NCI-H187 treated with DMSO at 0.1 percent for 48 hours (cell line): ENCODE measurements at places on chromosomes 7 and 10.

DNA sequence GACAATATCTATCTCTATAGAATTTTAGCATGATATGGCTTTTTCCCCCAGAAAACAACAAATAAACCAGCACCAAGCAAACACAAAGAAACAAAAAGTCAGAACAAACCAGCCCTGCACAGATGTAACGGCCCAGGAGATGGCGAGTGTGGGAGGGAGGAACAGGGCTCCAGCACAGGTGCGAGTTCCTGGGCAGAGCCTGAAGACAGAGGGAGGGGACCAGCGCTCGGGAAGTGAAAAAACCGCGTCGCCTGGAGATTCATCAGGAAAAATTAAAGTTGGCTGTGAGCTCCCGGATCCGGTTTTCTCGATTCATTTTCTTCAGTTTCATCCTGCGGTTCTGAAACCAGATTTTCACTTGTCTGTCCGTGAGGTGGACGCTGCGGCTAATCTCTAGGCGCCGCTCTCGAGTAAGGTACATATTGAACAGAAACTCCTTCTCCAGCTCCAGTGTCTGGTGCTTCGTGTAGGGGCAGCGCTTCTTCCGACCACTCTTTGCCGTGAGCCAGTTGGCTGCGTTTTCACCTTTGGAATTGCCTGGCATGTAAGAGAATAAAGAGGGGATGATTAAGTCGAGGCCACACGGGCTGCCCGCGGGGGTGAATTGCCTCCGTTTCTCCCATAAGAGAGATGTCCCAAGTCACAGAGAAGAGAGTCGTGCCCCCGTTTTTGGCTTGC is 2.3 kb downstream of the HOXA10 start:
- DNase-seq: no peak

- no peak for DNase-seq
Measured at GRCh38 chr10:86522510-86522855, 891 bp upstream of the WAPL start.

- DNase-seq: no peak
Measured at GRCh38 chr7:31171216-31171785, 119.2 kb downstream of the ADCYAP1R1 start.

DNA sequence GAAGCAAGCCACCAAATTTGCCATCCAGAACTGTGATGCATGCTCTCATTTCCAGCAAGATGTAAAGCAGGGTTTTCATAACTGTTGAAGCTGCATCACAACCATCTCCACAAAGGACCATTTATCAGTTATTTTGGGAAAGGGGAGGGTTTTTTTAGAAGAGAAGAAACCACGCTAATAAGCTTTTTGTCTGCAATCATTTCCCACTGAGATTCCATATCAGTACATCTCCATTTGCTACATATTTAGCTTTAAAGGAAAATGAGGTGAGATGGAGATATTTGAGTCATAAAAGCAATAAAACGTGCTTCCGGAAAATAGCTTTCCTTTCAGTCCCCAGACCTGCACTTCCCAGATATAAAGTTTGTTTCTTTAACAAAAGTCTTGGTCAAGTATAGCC is 258.2 kb downstream of the FRMD4A start:
- DNase-seq: no peak

GRCh38 chr7:80726666-80727065 is 88.2 kb downstream of the CD36 start:
- no peak for DNase-seq

GRCh38 chr10:17562614-17563013 is 54.6 kb downstream of the HACD1 start:
- DNase-seq: no peak

DNA sequence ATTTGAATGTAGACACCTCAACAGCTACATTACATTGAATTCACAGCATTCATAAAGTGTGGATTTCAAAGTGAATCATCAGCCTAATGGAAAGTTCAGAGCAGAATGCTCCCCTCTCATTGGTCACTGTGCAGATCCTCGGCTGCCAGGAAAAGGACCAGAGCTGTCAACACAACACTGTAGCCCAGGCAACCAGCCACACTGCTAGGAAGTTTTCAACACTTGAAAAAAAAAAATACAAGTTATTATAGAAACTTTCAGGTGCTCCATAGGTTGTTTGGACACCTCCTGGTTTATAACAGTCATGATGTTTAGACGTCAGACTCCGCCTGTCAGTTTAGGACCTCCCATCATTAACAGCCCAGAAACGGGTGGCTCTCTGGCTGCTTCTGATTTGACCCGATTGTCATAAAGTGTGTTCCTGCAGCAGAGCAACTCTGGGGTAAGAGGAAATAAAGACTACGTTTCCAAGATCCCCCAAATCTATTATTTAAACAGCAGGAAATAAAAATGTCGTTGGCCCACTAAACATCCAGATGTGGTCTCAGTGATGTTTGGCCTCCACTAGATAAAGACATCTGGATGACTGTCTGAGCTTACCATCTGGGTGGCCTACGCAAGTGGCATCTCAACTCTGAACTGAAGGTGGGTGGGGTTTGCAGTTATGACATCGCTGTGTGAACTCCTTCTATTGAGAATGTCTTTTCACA is 117.4 kb downstream of the CABCOCO1 start:
- no peak for DNase-seq

DNA sequence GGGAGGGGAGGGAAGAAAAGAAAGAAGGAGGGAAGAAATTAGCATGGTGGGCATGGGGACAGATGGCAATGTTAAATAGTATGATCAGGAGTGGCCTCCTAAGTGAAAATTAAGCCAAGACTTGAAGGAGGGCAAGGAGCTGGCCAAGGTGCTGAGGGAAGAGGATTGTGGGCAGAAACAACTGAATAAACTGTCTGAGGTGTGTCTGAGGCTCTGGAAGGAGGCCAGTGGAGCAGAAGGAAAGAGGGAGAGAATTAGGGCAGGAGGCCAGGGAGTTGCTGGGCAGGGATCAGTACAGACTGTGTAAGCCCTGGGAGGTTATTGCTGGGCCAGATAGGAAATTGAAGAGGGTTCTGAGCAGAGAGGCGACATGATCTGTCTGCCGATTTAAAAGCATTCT is 40.6 kb upstream of the VKORC1L1 start:
- no peak for DNase-seq

DNA sequence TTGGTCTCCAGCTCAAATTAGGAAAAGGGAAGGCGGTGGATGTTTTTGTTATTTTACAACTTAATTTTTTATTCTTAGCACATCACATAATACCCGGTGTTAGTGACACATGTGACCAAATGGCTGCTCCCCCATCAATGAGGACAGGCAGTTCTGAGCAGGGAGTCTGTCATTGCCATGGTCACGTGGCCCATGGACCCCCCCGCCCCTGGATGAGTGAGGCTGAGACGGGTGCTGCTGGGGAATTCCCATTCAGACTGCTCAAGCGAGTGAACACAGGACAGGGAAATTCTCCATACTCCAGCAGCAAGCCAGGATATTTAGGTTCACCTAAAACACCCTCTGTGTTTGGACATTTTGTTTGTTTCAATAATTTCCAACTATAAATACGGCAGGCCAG is 34.7 kb upstream of the SLC35B4 start:
- DNase-seq: no peak

DNA sequence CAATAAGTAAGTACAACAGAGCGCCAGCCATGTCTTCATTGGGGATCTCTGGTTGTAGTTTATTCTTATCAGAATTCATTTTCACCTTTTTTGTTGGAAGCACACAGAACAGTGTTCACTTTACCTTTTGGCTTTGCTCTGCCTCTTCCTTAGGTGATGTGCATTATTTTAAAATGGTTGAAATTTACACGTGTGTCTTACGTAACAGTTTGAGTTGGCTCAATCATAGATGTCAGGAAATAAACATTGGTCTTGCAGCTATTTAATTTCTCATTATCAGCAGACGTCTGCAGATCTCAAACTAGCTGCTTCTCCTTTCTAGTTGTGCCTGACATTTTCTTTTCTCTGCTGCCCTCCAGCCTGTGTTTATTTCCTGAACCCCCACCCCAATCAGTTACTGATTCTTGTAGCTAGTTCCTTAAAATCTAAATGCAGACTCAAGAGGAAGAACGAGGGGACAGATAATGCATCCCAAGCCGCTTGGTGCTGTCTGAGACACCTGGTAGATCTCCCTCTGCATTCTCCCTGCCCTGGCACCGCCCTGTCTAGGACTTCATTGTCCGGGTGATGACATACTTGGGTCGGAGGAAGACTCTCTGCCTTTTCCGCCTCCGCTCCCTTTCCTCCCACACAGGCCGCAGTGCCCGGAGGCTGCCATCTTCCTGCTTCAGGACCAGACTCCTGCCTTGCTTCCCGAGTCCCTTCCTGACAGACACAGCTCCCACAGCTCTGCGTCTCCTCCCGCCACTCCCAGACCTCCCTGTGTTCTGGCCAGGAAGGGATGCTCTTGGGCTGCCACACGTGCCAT is 108.2 kb downstream of the ANKRD61 start:
- no peak for DNase-seq
